ENCODE measurements at places on chromosomes 11 and 22. TPM values are rescaled to one million over a fixed set of nuclear protein-coding genes. Genes with fewer than 3 reads are reported as not detected.

The MUC2 gene
- total RNA-seq, result not detected

GRCh38 chr11:24866743-24867142, 369.9 kb downstream of the LUZP2 start:
- DNase-seq, result no peak
- no peak overlapping the region for H3K27ac ChIP-seq
- H3K4me1 ChIP-seq, result no peaks in the 10 kb centered on the region
- no peaks in the 10 kb centered on the region for H3K27me3 ChIP-seq
- no peaks in the 10 kb centered on the region for H3K36me3 ChIP-seq

GRCh38 chr11:102177974-102178631, 67.9 kb downstream of the YAP1 start:
- no peak overlapping the region for H3K27ac ChIP-seq
- H3K36me3 ChIP-seq, result no peaks in the 10 kb centered on the region
- no peak for DNase-seq
- H3K27me3 ChIP-seq, result peaks cover 8% of the 10 kb centered on the region

GRCh38 chr11:11843211-11843621, 1.4 kb downstream of the USP47 start:
- DNase-seq, result peak; percentile 22
- no peak overlapping the region for H3K4me3 ChIP-seq
- no peaks in the 10 kb centered on the region for H3K36me3 ChIP-seq
- peaks cover 10% of the 10 kb centered on the region for H3K27me3 ChIP-seq
- H3K4me1 ChIP-seq, result peaks cover 12% of the 10 kb centered on the region

GRCh38 chr11:576811-577610, 741 bp downstream of the PHRF1 start:
- peaks cover 54% of the 10 kb centered on the region for H3K4me1 ChIP-seq
- no peak for DNase-seq
- H3K27ac ChIP-seq, result peak overlapping the region; percentile 86
- peaks cover 13% of the 10 kb centered on the region for H3K27me3 ChIP-seq
- peaks cover 3% of the 10 kb centered on the region for H3K36me3 ChIP-seq
